ENCODE measurements at places on chromosomes 11 and 22.

GRCh38 chr22:49340406-49340805 lies 487.3 kb downstream of the BRD1 start:
- DNase-seq = no peak

DNA sequence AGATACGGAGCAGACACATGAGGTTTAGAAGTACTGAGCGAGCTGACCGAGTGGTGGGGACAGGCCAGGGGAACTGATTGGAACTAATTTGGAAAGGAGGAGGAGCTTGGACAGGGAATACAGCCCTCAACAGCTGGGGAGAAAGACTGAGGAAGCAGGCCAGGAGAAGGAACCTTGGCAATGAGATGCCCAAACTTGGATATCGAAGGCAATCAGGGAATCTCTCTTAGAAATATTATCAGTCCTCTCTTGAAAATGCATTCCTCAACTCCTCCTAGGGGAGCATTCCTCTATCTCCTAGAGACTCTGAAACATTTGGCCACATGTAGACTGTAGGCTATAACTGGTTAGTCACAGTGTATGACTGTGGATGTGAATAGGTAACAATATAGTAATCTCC lies 284.6 kb downstream of the GUCY1A2 start:
- DNase-seq = no peak

DNA sequence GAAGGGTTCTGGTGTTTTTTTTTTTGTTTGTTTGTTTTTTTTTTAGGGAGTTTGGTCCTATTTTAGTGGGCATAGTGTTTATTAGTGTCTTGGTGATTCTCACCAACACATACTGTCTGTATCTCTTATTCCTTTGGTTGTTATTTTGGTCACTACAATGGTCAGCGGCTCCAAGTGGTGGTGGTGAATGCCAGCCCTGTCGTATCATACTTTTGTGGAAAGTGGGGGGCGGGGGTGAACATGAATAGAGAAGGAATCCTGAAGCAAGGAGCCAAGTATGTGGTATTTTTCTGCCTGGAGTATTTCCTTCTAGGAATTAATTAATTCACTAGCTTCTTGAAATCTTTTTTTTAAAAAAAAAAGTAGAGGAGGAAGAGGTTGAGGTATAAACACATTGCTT lies 79.6 kb downstream of the GRK3 start:
- DNase-seq = no peak

DNA sequence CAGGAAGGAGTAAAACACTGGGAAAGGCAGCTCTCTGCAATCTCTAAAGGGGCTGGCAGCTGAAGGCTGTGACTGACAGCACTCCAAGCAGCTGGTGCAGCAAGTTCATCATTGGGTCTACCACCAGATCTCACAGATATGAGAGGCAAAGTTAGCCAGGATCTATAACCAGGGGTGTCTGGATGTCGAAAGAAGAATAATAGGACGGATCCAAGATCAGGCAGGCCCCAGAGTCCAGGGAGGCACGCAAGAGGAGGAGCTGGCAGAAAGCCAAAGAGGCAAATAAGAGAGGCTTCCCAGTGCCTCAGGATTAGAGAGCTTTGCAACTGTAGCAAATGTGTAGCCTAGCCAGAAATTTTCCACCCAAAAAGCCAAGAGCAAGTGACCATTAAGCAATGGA lies 77.1 kb downstream of the RBMXL2 start:
- DNase-seq = no peak

- no peak for DNase-seq
Measured at GRCh38 chr11:64352099-64352994, 6.6 kb upstream of the RPS6KA4 start.

DNA sequence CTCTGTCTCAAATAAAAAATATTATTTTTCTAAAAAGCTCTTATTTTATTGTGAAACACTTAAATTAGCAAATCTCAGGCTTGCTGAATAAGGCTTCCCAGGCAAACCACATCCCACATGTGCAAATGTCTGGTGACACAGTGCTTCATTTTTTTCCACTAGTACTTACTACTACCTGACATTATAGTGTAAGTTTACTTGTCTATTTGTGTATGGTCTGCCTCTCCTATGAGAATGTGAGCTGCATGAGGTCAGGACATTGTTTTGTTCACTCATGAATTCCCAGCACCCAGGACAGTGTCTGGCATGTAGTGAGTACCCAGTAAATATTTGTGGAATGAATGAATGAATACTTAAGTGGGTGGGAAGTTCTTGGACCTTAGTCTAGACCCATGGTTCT lies 103.1 kb downstream of the PTPRJ start:
- DNase-seq = no peak

DNA sequence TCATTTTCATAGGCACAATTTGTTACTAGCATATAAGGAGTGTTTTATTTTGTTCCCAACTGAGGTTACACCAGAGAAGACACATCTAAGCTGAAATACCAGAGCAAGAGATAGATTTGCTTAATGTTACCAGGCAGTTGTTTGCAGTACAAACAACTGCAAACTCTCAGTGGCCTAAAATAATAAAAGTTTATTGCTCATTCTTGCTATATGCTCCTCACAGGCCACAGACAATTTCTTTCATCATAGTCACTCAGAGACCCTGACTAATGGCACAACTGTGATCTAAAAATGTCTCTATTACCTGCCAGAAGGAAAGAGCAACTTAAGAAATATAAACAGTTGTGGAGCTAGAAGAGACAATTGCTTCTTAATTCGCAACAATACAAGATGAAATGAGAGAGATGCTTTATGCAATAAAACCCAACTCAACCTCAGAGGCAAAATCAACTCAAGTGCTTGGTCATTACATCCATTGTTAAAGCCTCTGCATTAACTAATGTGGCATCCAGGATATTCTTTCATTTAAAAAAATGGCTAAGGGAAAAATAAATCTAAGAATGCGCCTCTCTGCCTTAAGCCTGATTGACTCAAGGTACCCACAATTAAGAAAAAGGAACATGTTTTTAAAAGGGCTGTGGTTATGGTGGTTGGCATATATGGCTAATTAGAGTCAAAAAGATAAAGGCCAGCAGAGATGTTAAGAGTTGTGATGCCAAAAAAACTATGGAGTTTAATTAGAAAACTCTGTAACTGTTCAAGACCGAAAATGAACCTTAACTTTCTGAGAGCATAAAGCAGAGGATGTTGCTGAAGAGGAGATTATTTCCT lies 103.7 kb downstream of the CD44 start:
- DNase-seq = no peak

GRCh38 chr11:22491555-22492225 lies 133.9 kb downstream of the FANCF start:
- DNase-seq = peak; percentile 59

GRCh38 chr11:114886644-114887265 lies 208.4 kb downstream of the NXPE2 start:
- DNase-seq = no peak

DNA sequence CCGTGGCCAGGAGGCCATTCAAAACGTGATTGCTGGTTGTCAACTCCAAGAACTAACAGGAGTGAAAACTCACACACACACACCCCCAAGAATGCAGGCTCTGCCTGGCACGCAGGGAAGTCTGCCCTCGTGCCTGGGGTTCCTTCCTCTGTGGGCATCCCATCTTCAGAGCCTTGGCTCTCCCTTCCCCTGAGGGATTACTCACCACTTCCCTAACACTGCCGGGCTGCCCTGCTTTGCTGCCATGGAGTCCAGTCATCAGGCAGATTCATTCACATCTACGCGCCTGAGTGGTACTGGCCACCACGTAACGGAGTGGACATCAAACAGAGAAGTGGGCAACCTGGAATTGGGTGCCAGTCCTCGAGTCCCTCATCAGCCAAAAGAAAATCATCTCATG lies 120.7 kb upstream of the TMEM45B start:
- DNase-seq = no peak

- no peak for DNase-seq
Measured at GRCh38 chr11:27215471-27216269, 147.3 kb downstream of the CCDC34 start.

- DNase-seq = no peak
Measured at GRCh38 chr11:119536801-119537200, 113.8 kb upstream of the THY1 start.

DNA sequence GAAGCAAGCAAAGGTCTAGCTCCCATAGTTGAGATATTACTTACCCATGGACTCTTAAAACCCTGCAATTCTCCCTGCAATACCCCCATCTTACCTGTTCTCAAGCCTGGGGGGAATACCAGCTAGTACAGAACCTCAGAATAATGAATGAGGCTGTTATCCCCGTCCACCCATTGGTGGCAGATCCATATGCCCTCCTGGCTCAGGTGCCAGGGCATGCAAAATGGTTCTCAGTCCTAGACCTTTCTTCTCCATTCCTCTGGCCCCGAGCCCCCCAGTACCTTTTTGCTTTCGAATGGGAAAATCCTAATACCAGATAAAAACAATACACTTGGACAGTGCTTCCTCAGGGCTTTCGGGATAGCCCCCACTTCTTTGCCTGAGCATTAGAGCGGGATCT lies 86.4 kb downstream of the PIWIL4 start:
- DNase-seq = no peak

DNA sequence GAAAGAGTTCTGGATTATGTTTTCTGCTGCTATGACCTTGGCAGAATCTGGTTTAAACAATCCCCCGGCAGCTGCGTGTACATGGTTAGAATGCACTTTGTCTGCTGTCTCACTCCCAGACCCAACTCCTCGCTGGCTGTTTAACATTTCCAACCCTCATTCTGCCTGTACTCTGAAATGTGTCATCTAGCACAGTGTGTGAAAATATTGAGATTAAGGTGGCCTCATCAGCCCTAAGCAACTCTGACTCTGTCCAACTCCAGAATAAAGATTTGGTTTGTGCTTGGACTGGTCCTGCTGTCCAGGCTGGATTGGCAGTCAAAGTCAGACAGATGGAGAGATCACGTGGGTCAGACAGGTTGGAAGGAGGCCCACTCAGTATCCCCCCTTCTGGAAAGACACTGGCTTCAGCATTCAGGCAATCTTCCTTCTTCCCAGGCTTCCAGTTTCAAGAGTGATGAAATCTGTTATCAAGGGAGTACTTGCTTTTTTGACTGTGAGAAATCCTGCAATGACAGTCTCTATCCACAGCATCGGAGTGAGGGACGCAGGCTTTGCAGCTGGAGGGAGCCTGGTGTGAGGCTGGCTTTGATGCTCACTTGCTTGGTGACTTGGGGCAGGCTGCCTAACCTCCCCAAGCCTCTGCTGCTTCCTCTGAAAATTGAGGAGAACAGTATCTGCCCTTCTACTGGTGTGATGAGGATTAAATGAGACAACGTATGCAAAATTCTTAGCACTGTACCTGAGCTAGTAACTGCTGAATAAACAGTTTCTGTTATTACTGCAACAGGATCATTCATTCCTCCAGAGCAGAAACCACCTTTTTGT lies 29.8 kb downstream of the ABTB2 start:
- DNase-seq = peak; percentile 79

DNA sequence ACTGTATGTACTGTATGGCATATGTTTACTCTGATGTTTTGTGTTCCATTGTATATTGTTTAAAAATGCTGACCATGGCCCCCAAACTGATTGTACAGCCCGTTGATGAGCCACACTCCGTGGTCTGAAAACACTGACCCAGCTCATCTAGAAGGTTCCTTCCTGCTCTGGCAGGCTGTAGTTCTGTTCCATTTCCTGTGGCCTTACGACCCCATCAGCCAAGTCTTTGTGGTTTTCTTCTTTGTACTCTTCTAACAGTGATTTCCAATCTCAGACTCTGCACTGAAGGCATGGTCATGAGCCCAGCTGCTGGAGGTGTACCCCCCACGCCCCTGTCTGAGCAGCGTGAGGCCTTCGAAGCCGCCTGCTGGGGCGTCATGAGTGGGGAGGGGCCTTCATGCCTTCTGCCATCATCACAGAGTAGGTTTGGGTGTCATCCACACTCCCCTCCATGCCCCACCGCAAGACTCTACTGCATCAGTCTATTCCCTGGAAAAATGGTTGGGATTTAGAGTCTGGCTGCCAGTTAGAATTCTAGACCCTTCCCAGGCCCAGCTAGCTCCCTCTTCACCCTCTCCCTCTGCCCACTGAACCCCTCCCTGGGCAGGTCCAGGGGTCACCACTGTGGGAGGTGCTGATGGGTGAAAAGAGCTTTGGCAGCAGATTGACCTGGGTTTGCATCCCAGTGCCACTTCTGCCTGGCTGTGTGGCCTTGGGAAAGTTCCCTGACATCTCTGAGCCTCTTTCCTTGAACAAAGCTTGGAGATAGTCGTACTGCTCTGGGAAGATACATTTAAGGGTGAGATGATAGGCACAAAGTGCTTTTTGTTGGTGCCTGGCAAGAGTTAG lies 11.3 kb upstream of the C11orf96 start:
- DNase-seq = no peak
